ENCODE measurements at places on chromosomes 7 and 10.

GRCh38 chr10:90432866-90433265 is 425.0 kb downstream of the HTR7 start:
- no peak for DNase-seq

DNA sequence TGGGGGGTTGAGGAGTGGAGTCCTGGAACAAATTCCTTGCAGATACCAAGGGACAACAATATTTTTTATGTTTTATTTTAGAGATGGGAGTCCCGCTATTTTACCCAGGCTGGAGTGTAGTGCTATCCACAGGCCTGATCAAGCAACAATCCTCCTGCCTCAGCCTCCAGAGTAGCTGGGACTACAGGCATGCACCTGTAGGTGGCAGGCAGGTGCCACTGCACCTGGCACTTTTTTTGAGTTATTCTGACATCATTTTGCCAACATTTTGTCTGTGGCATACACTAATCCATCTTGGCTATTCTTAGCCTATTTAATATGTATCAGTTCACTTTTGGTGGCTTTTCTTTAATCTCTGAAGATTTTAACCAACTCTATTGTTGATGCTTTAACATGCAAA is 317.8 kb upstream of the MTPN start:
- DNase-seq = no peak

DNA sequence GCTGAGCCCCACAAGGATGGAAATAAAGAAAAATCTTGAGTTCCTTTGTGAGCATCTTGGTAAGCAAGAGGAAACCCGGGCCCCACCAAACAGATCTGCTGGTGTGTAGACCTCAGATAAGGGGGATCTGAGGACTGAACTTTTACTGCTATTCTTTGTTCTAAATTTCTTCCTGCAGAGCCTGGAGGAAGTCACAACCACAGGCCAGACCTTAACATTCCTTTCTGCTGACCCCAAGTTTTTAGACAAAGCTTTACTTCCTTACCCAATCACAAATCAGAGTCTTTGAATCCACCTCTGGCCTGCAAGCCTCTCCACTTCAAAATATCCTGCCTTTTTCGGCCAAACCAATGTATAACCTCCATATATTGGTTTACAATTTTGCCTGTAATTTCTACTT is 352.6 kb upstream of the AUTS2 start:
- DNase-seq = no peak

- DNase-seq = no peak
These were observed 18.3 kb downstream of the EGFR start for GRCh38 chr7:55036950-55037736.

DNA sequence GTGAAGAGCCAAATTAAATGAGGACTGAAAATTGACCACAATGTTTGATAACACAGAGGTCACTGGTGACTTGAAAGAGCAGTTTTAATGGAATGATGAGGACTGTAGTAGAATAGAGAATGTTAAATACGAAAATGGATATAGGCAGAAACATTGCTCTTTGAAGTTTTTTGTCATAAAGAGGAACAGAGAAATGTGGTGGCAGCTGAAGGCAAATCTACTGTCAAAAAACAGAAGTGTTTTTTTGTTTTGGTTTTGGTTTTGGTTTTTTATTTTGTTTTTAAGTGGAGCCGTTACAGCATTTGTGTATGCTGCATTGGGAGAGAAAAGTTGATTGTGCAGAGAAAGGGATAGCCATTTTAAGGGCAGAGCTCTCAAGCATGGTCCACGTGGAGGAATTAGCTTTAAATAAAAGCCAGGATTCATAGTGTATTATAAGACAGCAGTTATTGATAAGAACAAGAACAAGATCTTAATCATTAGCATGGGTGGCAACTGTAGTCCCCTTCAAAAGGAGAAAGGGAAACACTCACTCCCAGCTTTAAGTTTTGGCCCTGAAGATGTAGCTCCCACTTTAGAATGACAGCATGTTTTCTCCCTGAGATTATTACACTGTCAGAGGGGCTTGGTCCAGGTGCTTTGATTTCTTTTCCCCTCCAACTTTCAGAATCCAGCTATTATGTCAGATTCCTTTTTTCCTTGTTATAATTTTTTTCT is 156.7 kb upstream of the BET1 start:
- DNase-seq = no peak

DNA sequence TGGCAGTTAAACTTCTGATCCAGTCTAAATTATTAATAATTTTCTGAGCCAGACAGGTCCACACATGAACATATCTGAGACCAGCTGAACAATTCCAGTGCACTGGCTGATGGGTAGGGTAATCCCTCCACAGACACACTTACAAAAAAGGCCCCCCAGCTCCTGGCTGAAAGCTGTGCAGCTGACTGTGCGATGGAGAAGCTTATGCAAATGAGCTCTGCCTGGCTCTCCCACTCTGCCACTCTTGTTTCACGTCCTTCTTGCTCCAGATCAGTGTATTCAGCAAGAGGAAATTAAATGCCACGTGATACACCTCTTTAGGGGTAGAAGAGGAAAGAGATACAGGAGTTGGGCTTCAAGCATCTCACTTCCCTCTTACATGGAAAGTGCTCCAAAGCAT is 76.4 kb upstream of the FEZF1 start:
- no peak for DNase-seq

GRCh38 chr10:89055159-89055558 is 64.6 kb downstream of the FAS start:
- no peak for DNase-seq

GRCh38 chr7:27204851-27205322 is 5.0 kb upstream of the HOXA13 start:
- DNase-seq = no peak

DNA sequence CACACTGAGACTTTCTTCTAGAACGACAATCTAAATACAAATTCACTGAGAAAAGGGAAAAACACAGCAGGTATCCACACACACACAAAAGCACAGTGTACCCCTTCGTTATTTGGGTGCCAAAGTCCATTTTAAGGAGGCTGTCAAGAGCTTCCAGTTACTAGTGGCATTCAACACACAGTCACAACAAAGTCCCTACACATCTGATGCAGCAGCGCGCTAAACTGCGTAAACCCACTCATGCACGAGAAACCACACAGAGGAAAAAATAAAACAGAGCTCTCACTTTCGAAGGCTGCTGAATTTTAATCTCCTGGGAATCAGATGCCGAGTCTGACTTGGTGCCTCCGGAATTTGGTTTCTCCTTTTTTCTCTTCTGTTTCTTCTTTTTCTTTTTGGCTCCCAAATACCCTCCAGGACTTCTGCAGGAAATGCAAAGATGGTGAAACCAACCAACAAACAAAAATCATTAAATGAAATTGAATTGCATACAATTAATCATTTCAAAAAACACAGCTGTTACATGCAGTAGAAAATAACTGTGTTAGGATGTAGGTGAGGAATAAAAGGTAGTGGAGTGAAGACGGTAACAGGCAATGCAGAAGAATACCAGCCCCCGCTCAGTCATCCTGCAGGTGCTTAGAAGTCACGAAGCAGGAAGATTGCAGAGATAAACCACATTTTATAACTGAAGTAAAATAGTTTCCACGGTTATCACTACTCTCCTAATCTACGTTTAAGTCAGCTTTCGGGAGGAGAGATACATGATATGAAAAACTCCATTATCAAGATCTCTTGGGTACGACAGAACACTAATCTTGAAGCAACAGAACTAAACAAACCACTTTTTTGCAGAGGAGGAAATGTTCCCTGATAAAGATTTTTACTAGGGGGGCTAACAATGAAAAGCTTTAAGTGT is 27.1 kb downstream of the NMT2 start:
- no peak for DNase-seq

DNA sequence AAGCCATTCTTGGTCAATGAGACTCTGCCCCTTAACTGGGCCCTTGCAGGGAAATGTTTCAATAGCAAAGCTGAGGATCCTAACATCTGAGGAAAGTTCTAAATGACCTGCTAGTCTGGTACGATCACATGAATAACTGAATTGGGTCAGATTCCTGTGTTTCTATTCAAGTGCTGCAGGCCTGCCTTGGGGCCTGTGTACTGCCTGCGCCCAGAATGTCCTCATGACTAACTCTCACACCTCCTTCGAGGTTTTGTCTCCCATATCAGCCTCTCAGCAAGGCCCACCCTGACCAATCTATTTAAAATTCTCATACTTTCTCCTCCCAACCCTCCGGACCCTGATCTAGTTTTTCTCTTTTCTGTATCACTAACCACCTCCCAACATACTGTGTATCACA is 4.4 kb downstream of the JAZF1 start:
- DNase-seq = no peak

- no peak for DNase-seq
These were observed 24.3 kb upstream of the LAMB1 start for GRCh38 chr7:108027239-108027638.

DNA sequence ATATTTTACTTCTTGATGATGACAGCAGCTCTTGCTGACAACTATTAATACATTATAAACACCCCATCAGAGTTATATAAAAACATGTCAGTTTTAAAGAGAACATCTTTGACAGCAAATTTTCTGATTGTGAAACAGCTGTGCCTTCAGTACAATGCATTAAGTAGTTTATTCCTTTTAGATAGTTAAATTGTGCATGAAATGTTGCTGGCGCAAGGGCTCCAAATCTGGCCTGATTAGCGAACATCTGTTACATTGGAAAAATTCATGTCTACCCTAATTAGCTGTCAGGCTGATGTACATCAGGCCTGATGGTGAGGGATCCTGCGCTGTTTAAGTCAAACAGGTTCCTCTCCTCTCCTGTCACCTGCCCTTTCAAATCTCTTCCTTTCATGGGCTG is 171.9 kb upstream of the SP8 start:
- DNase-seq = no peak

DNA sequence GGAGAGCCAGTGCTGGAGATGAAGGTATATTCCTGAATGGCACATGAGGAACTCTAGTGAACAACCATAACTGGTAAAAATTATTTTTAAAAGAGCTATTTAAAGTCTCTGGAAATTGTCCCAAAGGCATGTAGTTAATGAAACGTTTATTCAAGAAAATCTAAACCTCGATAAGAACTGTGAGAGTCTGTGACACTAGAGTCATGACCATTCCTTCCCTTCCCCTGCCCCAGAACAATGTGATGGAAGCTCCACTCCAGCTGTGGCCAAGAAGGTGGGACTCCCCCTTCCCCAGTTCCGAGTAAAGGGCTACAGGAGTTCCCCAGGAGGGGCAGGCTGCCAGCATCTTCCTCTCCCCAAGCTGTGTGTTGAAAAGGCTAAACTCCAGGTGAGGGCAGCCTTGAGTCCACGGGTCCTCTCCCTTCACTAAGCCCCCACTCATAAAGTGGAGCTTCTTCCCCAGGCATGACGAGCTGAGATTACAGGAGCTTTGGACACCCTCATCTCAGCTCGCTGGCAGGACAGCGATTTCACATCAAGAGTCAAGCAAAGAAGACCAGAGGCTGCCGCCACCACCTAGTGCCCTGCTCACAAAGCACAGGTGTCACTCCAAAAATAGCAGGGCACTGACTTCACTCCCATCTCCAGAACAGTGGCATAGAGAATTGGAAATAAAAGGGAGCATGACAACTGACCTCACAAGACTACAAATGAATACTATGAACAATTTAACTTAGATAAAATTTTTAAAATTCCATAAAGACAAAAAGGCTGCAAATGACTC is 68.5 kb downstream of the NHLRC2 start:
- DNase-seq = no peak

DNA sequence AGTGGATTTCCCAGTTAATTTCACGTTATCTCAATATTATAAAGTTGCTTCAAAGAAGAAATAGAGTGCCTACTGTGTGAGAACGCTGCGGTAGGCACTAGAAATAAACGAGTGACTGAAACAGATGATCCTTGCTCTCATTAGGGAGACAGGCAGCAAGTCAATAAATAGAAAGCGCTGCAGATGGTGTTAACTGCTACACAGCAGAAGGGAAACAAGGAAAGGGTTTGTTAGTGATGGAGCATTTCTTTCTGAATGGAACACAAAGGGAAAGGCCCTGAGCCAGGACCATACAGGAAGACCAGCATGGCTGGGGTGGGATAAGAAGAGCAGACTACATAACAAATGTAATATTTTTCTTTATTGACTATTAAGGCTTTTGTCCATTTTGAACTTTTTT is 235.2 kb downstream of the MALRD1 start:
- DNase-seq = no peak

DNA sequence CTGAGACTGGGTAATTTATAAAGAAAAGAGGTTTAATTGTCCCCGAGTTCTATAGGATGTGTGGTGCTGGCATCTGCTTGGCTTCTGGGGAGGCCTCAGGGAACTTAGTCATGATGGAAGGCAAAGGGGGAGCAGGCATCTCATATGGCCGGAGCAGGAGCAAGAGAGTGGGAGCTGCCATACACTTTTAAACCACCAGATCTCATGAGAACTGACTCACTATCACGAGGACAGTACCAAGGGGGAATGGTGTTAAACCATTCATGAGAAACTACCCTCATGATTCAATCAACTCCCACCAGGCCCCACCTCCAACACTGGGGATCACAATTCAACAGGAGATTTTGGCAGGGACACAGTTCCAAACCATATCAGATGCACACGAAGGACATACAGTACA is 199.9 kb upstream of the DPP6 start:
- DNase-seq = no peak

- no peak for DNase-seq
These were observed 1.6 kb upstream of the HILPDA start for GRCh38 chr7:128453836-128454804.

- no peak for DNase-seq
These were observed 18.2 kb downstream of the PAXIP1 start for GRCh38 chr7:154984601-154985188.

- no peak for DNase-seq
These were observed 197.5 kb downstream of the ARL4A start for GRCh38 chr7:12884856-12885440.

GRCh38 chr10:43407148-43407575 is 1.8 kb downstream of the HNRNPF start:
- DNase-seq = no peak

DNA sequence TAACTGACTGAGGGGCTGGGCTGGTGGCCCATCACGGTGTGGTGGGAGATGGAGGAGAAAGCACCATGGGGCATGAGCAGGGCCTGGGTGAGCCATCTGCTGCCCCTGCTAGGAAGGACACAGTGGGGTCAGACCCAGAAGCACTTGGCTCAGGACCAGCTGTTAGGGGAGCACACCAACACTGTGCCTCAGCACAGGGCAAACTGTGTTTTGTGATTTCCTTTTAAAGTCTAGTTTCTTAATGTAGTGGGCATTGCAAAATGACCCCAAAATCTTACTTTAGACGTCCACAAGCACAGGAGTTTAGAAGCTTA is 41.2 kb downstream of the NCAPG2 start:
- DNase-seq = no peak

DNA sequence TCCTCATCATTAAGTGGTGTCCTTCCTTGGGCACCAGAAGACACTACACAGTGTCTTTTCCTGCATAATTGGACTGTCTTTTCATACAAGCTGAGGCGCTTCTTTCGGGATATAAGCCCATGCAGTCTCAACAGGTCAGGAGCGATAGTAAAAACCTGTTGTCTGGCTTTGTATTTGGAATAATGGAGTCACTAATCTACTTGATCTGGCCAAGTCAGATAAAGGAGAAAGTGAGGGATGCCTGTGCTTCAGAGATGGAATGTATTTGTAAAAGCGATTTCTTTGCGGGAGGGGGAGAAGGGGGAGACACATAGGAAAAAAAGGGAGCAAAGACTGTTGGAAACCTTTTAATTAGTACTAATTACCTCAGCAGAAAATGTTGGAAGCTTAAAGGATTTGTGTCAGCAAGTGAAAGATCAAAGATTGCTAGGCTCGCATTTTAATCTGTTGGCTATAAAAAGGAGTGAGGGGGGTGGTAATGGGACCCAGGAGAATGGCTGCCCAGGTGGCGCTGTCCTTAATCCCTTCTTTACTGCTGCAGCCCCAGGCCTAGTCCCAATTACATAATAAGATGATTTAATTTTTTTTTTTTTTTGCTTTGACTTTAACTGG is 581.4 kb downstream of the LRMDA start:
- DNase-seq = no peak
